Activated effector memory CD4-positive, alpha-beta T cell treated with Interleukin-2 at 50 U/mL for 16 hours (primary cell): ENCODE measurements at places on chromosomes 2 and 18.

DNA sequence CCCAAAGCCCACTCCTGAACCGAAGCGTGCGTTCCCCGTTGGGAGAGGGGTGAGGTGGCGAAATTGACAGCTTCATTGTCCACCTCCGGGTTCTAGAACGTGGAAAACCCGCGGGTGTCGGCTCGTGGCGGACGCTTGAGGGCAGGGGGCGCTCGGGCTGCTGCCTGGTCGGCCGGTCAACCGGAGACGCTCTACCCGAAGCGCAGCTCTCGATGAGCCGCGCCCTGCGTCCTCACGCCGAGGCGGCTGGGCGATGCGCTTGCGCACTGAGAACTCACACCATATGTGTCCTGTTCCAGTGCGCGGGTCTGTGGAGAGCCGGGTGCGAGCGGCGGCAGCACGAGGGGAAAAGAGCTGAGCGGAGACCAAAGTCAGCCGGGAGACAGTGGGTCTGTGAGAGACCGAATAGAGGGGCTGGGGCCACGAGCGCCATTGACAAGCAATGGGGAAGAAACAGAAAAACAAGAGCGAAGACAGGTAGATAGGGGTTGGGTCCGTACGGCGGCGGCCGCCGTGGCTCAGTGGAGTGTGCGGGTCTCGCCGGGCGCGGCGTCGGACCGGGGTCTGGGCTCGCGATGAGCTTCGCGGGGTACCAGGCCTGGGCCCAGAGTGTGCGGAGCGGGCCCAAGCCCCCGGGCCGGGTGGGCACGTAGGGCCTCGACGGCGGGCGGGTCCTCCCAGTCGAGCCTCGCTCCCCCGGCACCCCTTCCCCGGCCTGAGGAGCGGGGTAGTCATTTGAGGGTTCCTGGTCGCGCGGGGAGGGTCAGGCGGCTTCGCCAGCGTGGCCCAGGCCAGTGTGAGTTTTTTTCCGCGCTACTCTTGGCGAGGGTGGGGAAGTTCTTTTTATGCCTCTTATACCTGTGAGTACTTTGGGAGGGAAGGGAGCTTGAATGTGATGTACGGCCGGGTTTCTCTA, at the start of gene EIF5B:
Gene EIF5B (plus strand): TSS at position 277 of the 916 bp plus-strand sequence. CDS start 166 bp downstream, at position 443.
- DNase-seq: peak; percentile 93

GRCh38 chr2:222888716-222889115, 27.9 kb downstream of the ACSL3 start:
- no peak for DNase-seq

- DNase-seq: no peak
These were observed 62.6 kb downstream of the TRAPPC8 start for GRCh38 chr18:31880186-31880898.

- no peak for DNase-seq
These were observed 436.8 kb downstream of the TGIF1 start for GRCh38 chr18:3886575-3887322.

DNA sequence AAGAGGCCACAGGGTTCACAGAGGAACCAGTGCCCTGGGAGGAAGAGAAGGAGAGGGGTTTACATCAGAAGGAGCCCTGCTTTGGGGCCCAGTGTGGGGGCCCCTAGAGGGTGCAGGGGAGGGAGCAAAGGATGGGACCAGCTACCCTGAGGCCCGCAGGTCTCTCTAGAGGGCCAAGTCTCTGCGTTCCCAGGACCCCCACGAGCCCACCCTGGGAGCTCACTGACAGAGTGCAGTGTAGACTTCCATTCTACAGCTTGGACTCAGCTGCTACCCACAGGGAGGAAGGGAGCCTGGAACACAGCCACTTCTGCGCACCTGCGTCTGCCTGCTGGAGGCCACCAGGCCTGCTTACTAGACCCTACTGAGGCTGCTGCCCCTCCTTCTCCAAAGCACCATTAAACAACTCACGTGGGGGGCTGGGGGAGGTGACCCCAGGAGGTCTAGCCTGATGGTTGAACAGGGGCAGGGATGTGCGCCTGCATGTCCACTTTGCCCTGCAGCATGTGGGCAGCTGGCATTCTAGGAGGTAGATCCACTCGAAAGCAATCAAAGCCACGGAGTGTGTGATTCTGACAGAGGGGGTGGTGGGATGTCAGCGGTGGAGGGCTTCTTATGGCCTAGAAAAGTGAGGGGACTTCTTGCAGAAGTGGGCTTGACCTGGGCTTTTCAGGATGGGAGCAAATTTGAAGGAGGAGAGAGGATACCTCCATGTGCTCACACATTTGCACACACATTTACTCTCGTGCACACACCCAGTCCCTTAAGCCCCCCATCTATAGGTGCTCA, 90.2 kb downstream of the ZFP36L2 start:
- no peak for DNase-seq

- no peak for DNase-seq
These were observed 86.1 kb downstream of the TRIP12 start for GRCh38 chr2:229835596-229836283.

DNA sequence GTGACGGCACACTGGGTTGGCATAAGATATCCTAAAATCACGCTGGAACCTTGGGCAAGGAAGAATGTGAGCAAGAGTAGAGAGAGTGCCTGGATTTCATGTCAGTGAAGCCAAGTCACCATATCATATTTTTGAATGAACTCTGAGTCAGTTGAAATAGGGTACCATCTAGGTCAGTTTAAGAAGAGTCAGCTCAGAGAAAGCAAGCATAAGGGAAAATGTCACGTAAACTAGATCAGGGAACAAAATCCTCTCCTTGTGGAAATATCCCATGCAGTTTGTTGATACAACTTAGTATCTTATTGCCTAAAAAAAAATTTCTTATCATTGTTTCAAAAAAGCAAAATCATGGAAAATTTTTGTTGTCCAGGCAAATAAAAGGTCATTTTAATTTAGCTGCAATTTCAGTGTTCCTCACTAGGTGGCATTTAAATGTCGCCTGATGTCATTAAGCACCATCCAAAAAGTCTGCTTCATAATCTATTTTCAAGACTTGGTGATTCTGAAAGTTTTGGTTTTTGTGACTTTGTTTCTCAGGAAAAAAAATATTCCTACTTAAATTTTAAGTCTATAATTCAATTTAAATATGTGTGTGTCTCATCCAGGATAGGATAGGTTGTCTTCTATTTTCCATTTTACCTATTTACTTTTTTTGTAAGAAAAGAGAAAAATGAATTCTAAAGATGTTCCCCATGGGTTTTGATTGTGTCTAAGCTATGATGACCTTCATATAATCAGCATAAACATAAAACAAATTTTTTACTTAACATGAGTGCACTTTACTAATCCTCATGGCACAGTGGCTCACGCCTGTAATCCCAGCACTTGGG, 19.6 kb downstream of the RSAD2 start:
- DNase-seq: no peak

GRCh38 chr2:102591491-102592045, 27.8 kb upstream of the SLC9A2 start:
- DNase-seq: no peak

DNA sequence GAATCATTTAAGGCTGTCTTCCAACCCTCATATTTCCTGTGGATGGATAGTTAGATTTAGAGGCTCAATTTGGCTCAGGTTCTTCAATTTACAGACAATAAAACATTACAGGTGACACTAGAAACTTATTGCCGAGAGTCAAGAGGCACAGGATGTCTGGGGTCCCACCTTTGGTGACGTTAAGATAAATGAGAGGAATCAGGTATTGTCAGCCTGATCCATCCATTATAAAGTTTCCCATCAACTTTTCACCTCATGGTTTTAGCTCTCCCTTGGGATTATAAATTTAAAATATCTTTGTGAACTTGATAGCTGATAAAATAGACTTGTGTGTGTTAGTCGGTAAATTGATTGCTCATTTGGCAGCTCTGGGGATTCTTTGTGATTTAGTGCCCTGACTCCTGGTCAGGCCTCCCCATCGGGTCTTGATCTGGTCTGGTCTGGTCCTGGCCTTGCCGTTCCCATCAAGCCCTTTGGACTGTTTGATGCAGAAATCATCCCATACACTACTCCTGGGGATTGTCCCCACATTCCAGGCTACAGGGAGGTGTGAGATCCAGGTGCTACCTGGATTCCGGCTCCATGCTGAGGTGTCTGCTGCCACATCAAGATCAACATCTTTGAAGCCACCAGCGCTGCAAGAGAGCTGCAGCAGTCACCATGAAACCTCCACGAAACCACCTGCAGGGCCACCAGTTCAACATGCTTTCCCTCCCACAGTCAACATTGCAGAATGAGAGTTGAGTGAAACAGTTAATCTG, 130.9 kb downstream of the SH3BP4 start:
- DNase-seq: no peak

DNA sequence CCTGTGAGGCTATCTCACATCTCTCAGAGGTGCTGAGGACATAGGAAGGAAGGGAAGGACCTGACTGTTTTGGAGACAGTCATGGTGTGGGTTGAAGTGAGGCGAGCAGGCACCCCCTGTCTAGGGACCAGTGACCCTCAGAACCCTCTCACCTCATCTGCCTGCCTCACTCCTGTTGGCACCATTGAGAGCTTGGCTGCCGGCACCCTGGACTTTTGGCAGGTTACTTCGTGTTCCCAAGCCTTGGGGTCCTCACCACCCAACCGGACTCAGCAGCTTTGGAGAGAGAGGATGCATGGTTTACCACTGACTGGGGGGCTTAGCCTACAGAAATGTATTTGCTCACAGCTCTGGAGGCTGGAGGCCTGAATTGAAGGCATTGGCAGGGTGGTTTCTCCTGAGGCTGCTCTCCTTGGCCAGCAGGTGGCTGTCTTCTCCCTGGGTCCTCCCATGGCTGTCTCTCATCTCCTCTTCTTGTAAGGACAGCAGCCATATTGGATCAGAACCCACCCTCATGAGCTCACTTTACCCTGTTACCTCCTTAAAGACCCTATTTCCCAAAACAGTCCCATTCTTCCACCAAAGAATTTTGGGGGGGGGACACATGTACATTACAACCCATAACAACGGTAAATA, 142.0 kb downstream of the TSN start:
- no peak for DNase-seq

DNA sequence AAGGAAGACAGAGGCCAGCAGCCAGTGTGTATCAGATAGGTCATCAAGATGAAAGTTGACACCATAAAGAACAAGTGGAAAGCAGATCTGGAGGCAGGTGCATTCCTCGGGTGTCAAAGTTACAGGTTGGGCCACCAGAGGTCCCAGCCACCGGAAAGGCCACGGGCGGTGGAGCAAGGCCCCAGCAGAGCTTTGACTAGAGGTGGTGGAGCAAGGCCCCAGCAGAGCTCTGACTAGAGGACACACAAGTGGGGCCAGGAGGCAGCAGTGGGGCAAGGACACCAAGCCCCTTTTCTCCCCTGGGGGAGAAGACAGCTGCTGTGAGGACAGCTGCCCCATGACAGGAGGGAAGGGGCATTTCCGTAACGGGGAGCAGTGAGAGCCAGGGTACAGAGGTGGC, 115.1 kb downstream of the GYPC start:
- DNase-seq: no peak

DNA sequence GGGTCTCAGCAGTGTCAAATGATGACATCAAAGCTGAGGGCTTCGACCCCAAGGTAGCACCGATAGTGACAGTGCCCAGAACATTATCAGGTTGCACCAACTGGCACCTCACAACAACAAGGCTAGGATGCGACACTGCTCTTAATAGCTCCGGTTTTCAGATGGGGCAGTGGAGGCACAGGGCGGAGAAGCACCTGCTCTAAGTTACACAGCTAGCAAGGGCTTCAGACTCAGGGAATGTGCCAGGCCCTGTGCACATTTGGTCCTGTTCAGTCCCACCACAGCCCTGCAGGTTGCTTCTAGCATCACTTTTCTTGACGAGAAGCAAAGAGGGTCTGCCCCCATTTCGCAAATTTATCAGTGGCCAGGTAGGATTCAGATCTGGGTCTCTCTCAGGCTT, 74.1 kb downstream of the DGKD start:
- no peak for DNase-seq

DNA sequence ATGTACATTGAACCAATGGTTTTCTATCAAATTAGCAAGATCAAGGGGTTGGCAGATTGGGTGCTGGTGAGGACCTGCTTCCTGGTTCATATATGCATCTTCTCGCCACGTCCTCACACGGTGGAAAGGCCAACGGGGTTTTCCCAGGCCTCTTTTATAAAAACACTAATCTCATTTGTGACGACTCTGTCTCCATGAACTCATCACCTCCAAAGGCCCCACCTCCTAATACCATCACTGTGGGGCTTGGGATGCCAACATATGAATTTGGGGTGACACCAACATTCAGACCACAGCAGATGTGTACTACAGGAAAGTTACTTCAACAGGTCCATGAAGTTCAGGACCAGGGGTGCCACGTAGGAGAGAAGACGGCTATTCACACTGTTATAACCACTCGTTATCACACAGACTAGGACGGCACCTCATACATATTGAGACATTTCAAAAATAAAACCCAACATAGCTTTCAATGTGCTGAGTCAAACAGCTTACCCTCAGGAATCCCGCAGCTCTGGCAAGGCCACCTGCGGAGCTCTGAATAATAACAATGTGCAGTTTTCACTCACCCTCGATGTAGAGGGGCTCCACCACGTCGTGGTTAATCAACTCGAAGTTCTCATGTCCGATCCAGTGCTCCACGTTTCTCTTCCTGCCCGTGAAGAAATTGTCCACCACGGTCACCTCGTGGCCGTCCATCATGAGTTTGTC, 49.3 kb downstream of the UXS1 start:
- peak; percentile 13 for DNase-seq

- DNase-seq: no peak
These were observed 216.6 kb downstream of the RTP5 start for GRCh38 chr2:242085941-242086621.

- DNase-seq: no peak
These were observed 265.3 kb downstream of the SETBP1 start for GRCh38 chr18:44945888-44946401.

- DNase-seq: no peak
These were observed 2.3 kb downstream of the FEV start for GRCh38 chr2:218982586-218983262.

GRCh38 chr2:238644095-238645081, 203.5 kb upstream of the TWIST2 start:
- DNase-seq: no peak

DNA sequence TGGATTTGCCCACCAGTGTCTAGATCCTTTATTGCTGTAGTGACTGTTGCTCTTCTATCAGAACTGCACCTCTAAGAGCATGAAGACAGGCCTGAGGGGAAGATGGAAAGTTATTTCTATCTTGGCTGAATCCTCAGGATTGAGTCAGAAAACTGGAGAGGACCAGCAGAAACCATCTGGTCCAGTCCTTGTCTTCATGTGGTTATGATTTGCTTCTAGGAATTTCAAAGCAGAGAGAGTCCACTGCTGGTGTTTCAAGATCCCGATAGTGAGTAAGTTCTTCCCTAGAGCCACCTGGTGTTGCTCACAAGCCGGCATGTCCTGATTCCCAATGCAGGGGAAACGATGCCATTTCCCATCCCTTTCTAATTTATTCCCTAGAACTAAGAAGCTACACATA, 84.2 kb downstream of the NCKAP5 start:
- DNase-seq: no peak
